ENCODE measurements at places on chromosomes 1 and 21.

DNA sequence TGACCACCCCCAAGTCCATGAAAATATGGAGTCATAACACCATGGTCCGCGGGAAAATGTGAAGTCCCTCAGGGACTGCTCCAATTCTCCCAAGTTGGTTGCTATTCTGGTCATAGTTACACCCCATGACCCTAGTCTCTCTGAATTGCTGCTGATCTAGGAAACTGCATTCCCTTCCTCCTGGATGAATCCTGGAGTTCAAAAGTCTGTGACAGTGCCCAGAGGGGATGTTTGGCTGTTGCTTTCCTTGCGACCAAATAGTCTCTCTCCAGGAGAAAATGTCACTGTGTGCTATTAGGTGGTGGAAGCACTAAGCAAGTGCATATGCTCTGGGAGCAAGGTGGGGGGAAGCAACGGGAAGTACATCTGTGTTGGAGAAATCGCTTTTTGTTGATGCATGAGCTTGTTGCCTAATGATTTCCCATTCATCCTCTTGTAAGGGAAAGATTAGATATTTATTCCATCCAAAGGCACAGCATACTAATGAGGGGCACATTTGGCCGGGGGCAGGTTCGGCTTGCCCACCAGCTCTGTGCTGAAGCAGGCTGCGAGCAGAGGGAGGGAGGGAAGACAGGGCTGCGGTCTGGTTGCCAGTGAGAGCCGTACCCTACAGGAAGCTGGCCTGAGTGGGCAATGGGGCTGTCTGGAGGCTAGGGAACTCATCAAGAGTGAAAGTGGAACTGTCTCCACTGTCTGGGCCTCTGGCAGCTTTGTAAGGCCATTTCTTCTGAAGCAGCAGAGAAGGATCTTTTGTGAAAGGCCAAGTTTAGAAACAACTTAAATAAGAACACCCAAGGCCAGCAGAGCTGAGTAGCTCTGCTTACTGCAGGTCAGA is 27.2 kb downstream of the SYT6 start:
- no peak for DNase-seq

GRCh38 chr1:98398092-98398491 is 263.4 kb upstream of the SNX7 start:
- no peak for DNase-seq

GRCh38 chr1:183274836-183275235 is 88.8 kb downstream of the LAMC2 start:
- DNase-seq: no peak

DNA sequence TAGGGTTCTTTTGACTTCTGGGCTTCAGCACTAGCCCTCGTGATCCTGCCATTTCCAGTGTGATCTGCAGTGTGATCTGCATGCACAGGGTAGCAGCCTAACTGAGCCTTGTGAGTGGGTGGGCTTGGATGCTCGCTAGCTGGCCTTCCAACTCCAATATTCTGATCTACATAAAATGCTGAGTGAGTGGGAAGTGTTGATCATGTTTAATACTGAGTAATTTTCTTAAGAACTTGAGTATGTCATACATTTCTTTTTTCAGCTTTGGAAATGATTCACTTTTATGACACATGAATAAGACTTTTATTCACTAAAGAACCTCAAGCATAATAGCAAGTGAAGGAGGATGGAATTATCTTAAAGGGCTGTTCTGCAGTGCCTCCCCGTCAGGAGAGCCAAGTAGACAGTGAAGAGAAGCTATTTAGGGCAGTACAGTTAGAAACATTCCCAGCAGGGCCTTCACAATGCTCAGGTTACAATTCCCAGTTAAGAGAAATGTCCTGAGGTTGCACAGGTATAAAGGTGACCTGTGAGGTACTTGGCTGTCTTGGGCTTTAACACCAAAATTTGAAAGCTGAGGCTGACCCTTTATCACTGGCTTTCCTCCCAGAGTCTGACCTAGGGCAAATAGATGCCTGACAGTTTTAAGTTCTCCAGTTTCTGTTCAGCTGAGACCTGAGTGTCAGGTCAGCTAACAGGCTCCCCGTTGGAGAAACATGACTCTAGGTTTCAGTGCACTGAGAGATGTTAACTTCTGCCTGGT is 29.1 kb upstream of the LRRC8C start:
- no peak for DNase-seq

DNA sequence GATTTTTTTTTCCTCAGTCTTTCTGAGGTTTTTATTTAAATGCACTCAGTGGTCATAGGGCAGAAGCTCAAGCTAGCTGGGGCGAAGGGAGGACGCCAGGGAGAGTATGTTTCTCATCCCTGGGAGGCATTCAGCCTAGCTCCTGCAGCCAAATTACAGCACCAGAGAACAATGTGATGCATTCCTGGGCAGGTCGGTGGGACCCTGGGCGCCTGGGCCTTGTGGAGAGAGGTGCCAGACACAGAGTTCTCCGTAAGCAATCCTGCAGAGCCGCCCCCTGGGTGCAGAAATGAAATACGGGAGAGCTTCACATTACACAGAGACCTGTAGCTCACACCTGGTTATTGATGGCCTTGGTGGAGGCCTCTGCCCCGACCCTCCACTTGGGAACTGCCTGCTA is 15.5 kb downstream of the WNT2B start:
- no peak for DNase-seq
